Pericardium fibroblast (primary cell): ENCODE measurements at places on chromosomes 11 and 22. TPM values are rescaled to one million over a fixed set of nuclear protein-coding genes. Genes with fewer than 3 reads are reported as not detected.

The SGSM1 gene
- under 0.01 TPM in 1 of 2 replicates, not detected in the other for total RNA-seq

The WNT7B gene
- under 0.01 TPM in 1 of 2 replicates, not detected in the other for total RNA-seq

The TESMIN gene
- not detected in 2 replicates for total RNA-seq

The PICALM gene
- 108 and 145 TPM in 2 replicates for total RNA-seq

The RIBC2 gene
- not detected in 2 replicates for total RNA-seq
